MG63 (cell line): ENCODE measurements at places on chromosomes 5 and 9. TPM values are rescaled to one million over a fixed set of nuclear protein-coding genes. Genes with fewer than 3 reads are reported as not detected.

- no peak for DNase-seq
Observed at GRCh38 chr9:133521122-133522072, 3.4 kb downstream of the MYMK start.

DNA sequence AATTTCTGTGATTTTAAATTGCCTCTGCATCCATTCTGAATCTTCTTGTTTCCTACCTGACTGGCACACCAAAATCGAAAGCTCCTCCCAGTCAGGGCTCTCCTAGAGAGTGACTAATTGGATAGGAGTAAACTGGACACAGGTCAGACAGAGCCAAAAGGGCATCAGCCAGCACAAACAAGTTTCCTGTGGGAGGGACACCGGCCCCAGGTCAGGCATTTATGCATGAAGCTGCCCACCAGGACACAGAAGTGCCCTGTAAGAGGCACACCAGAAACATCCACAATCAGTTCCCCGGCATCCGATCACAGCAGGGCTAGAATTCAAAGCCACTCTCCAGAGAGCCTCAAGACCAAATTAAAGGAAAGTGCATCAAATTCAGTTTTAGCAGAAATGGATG is 78.4 kb downstream of the SFXN1 start:
- no peak for DNase-seq

DNA sequence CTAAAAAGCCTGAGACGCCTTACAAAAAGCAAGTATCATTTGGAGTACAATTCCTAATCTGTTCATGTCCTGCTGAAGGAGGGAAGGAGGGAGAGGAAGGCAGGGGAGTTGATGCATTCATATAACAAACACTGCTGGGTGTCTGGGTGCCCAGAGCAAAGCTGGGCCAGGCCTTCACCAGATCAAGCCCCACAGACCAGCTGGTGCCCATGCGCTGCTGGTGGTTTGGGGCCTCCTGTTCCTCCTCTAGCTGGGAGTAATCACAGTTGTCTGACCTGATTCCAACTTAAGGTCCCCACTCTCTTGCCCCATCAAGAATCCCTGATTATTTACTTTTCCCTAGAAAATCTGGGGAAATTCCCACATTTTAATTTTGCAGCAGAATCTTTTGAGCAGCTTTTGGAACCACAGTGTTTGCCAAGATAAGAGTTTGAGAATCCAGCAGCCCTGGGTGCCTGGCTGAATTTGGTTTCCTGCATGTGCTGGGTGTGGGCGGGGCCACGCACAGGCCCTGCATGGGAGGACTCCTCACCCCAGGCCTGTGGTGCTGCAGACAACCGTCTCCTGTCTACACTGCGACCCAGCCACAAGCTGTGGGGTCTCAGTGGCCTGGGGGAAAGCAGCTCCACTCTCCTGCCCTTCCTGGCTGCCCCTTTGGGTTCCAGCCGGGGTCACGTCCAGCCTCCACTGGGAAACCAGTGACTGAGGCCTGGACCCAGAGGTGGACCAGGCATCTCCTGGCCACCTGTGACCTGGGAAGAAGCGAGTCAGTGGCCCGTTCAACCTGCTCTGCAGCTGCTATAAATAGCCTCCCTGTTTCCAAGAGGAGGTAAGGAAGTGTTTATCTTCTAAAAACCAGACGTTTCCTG is 47.5 kb downstream of the NEURL1B start:
- DNase-seq, result no peak

DNA sequence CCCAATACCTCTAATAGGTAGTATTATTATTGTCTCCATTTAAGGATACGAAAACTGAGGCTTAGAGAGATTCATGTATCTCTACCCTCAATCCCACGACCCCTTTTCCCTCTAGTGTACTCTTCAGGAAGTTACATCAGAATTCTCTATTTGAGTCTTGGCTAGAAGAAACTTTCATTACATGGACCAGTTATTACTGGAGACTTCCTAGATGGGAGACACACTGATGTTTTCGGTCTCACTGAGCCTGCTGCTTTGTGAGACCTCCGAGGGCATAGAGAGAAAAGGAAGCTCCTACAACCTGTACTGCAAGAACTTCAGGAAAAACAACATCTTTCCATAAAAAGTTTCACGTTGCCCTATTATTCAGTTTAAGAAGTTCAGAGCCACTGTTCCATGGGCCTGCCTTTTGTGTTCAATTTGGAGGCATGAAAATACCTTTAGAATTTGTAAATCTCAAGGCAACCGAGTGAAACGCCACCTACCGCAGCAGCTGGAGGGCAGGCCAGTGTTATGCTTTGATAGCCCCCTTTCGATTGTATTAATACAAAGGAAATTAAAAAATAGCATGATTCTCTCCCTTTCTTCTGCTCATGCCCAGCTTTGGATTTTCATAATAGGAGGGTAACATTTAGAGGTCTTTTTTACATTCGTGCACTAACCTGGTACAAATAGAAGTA is 223.3 kb downstream of the EBF1 start:
- no peak for DNase-seq

GRCh38 chr5:174610968-174611367 is 113.4 kb upstream of the MSX2 start:
- peak; percentile 77 for DNase-seq

The PCDHB14 gene
- 0.74 and 3.8 TPM in 2 replicates for total RNA-seq

The ACTBL2 gene
- 0.30 and 1.8 TPM in 2 replicates for total RNA-seq

The IL9 gene
- not detected in 2 replicates for total RNA-seq

The PROB1 gene
- 0.13 TPM in 1 of 2 replicates, not detected in the other for total RNA-seq

DNA sequence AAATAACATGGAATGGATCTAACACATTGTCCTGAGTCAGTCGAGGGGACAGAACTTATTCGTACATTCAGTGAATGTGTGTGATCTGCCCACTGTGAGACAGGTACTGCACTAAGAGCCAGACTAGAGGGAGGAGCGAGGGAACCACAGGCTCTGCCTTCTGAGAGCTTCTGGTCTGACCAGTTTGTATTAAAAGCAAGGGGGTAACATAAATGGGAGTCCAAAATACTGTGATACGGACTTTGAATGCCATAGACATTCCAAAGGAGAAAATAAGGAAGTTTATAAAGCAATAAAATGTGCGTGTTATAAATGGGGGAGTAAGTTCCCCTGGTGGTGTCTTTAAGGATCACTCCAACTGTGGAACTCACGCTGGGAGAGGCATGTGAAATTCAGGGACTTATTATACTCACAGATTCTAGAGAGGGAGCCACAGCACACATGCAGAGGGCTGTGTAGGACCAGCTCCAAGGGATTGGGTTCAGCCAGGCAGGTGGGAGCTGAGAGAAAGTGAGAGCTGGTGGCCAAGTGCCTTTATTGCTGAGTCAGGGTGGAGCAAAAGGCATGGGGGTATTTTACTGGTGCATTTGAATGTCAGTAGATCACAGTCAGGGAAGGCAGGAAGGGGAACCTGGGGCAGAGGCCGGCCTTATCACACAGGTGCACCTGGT is 186.5 kb upstream of the WWC1 start:
- DNase-seq, result no peak

The WDR31 gene
- 1.6 and 2.5 TPM in 2 replicates for total RNA-seq

DNA sequence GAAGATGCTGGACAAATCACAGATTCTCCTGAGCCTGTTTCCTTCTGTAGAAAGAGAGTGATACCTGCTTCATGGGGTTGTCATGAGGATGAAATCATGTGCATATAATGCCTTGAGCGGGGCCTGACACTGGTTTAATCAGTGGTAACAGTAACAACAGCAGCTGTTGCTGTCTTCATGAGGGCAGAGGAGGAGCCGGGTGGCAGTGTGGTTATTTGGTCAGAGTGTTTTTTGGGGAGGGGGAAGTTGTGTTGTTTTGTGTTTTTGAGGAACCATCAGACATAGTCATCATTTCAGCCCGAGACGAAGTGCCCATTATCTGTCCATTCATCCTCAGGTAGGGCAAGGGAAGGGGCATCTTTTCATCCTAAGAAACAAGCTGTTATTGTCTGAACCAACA is 44.0 kb downstream of the NEURL1B start:
- DNase-seq, result no peak
